ENCODE measurements at places on chromosomes 4 and X.

DNA sequence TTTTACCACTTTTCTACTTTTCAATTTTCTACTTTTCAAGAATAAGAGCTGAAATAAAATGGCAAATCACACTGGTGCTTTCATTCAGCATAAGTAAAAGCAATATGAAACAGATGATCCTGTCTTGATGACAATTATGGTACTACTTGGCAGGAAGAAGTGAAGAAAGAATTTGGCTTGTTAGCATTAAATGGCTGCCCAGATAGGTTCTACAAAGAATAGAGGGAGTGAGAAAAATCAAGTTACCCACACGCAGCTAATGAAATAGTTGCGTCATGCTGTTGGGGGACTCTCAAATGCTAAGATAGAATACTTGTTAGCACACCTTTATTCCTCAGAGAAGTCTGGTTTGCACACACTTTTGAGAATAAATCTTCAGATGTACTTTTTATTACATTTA lies 12.5 kb upstream of the LCORL start:
- DNase-seq: no peak

DNA sequence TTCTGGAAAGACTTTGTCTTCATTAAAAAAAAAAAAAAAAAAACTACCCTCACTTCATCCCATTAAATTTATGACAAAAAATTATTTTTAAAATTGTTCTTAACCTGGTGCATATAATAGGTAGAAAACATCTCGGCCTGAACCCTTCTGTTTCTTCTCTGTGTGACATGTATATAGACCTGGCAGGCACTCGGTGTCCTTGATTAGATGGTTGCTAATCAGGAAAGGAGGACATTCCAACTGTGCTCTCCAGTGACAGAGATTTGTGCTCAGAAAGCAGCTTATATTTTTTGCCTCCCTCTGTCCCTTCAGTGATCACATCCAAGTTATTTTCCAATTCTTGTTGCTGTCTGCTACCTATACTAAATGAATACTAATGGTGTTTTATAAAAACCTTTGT lies 355.6 kb downstream of the CBLL2 start:
- DNase-seq: no peak

- no peak for DNase-seq
Observed at GRCh38 chr4:11281720-11282119, 147.0 kb downstream of the HS3ST1 start.

DNA sequence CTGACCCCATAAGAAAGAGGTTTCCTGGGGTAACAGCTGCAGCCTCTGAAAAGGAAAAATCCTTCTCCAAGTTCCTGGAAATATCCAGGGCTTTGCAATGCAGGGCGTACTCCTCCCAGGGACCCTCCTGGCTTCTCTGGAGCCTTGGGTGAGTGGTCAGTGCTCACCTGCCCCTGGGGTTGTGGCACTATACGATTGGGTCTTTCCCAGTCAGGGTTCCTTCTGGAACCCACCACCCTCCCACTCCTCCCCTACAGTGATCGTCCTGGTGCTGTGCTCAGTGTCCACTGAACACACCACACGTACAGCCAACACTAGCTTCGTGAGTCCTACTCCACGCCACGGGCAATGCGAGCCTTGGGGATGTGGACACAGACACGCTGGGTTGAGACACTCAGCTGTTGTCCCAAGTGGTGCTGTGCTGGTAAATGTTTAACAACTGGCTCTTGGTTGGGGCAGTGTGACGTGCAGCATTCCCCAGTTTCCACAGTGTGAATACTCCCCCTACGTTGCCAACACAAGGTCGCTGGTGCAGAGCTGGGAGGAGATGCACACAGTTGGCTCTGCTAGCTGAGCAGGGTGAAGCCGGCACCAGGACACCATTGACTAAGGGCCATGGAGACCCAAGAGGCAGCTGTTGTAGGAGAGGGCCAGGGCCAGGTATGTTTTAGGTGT lies 65.4 kb downstream of the HTRA3 start:
- DNase-seq: no peak

DNA sequence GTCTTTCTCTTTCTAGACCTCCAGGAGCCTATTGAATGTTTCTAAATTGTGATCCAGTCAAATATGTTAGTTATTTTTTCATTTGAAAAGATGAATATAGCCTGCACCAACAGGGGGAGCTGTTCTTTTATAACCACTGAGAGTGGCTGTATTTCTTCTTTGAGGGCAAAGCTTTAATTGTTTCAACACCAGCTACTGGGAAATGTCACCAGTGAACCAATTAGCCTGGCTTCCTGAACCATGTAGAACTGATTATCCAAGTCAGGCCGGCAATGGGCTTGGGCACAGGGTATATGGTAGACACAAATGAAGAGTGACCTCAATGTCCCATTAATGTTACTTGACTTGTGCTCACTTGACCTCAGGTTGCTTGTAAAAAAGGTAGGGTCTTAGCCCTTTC lies 4.8 kb upstream of the DAPP1 start:
- no peak for DNase-seq

DNA sequence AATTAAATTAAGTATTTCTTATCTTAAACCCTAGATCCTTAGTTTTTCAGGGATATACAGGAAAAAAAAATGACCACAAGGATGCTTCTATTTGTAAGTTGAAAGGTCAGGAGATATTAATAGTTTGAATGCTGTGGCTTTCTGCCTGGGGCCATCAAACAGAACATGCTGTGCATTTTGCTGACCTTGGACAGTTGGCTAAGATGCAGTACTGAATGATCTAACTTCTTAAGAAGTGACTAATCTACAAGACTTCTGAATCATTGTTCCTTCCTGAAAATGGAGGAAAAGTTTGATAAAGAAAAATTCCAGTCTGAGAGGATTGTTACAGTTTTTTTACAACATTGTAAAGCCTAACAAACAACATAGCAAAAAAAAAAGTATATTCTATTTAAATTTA lies 237.8 kb upstream of the JADE1 start:
- peak; percentile 68 for DNase-seq

DNA sequence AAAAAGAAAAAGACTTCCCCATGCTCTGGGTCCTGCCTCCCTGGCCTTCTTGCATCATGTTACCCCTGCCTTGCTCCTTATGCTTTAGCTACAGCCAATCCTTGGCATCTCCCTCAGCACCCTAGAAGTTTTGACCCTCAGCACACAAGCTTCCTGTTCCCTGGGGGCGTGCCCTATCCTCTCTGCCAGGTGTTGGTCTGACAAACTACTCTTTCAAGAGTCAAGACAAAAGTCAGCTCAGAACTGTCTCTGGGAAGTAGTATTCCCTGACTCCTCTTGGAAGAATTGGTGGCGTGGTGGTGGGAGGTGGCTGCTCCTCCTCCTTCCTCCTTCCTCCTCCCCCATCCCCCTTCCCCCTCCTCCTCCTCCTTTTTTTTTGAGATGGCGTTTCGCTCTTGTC lies 41.0 kb downstream of the PRPS1 start:
- DNase-seq: no peak

GRCh38 chr4:41358647-41359421 lies 102.1 kb downstream of the UCHL1 start:
- no peak for DNase-seq

DNA sequence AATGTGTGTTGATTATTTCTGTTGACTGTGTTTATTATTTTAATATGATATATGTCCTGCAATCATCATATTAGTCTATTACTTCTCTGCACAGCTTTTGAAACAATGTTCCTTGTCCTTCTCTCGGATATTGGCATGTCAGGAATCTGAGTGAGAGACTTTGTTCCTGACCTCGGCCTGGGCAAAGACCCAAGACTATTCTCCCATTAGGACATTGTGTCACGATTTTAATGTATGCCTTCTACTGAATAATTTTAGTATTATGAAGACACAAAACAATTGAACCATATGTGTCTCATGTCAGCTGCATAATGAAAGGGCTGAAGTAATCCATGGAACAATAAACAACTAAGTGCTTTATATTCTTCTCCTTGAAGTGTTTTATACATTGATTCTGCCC lies 580.8 kb upstream of the TENM3 start:
- no peak for DNase-seq

- no peak for DNase-seq
Observed at GRCh38 chr4:137090951-137091350, 441.3 kb downstream of the PCDH18 start.

DNA sequence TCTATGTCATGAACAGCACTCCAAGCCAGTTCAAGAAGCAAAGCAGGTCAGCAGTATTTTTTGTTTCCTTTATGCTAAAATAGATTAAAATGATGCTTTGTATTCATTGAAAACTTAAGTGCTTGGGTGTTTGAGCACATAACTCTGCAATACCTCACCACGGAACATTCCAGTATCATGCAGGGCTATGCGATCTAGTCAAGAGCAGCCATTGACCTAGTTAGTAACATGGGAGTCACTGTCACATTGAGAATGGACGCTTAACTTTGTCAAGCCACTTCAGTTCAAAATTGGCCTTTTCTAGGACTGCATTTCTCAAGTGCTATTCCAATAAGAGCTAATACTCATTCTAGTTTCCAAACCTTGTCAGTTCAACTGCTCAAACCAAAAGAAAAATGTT lies 160.1 kb upstream of the FSTL5 start:
- no peak for DNase-seq

DNA sequence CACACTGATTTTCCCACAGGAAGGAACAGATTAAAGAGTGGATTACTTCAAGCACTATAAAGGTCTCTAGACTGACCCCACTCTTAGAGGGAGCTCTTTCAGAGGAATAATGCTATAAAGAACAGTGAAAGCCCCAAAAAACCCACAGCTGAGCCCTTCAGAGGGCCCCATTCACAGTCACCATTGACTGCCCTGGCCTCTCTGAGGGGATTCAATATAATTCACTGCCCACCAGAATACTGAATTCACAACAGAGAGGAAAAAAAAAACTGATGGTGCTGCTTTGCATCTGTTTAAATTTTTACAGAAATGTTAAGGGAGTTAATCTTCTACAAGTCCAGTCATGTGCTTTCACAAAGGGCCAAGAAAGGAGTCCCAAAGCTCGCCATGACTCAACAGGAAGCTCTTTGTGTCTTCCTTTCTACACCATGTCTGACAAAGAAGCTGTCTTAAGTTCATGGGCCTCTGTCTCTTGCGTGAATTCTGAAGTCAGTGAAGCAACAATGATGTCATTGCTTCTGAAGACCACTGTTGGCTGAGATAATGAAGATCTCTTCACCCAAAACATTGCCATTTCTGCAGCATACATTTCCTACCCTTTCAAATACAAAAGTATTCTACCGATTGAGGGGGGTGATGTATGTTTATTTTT lies 174.9 kb downstream of the ADAMTS3 start:
- DNase-seq: no peak

DNA sequence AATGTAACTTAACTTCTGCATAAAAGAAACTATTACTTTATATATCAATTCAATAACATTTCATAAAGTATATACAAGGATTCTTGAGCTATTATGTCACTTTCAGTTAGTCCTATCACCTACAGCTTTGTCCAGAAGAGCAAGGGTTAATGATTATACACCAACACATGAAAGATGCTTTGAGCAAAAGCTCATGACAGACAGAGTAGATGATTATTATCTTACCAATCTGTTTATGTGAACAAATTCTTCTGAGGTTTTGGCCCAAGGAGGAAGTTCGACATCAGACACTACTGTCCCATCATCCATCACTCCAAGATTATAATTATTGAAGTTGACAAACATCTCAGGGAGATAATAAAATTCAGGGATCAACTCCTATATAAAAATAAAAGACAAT lies 166.7 kb upstream of the MAB21L2 start:
- DNase-seq: no peak

- no peak for DNase-seq
Observed at GRCh38 chrX:53992589-53992988, 51.7 kb downstream of the PHF8 start.

DNA sequence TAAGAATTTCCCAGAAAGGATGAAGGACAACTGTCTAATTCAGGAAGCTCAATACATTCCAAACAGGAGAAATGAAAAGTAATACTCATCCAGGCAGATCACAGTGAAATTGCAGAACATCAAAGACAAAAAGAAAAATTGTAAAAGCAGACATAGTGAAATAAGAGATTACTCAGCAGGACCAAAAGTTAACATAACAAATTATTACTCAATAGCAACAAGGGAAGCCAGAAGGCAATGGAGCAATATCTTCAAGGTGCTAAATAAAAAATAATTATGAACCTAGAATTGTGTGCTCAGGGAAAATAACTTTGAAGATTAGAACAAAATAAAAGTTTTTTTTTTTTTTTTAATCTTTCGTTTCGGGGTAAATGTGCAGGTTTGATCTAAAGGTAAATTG lies 30.5 kb upstream of the ENPP6 start:
- no peak for DNase-seq

- no peak for DNase-seq
Observed at GRCh38 chr4:70654605-70655011, 11.7 kb downstream of the JCHAIN start.

- DNase-seq: no peak
Observed at GRCh38 chrX:19202171-19202570, 79.9 kb upstream of the ADGRG2 start.

DNA sequence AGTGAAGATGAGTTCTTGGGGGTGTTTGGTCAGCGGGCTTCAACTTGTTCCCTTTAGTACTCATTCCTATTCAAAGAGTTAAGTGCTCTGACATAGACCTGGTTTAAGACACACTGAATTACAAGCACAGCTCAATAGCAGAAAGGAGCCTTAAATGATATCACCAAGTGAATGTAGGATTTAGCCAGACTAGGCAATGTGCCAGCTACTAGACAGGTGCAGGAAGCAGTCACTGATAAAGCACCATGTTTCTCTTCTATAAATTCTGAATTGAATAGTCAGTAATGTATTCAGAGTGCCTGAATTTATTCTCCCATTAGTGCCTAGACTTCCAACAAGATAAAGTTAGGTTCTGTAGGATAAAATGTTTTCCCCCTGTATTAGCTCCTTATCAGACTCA lies 63.6 kb downstream of the ASB9 start:
- no peak for DNase-seq

- no peak for DNase-seq
Observed at GRCh38 chr4:47785153-47785552, 52.7 kb downstream of the CORIN start.

DNA sequence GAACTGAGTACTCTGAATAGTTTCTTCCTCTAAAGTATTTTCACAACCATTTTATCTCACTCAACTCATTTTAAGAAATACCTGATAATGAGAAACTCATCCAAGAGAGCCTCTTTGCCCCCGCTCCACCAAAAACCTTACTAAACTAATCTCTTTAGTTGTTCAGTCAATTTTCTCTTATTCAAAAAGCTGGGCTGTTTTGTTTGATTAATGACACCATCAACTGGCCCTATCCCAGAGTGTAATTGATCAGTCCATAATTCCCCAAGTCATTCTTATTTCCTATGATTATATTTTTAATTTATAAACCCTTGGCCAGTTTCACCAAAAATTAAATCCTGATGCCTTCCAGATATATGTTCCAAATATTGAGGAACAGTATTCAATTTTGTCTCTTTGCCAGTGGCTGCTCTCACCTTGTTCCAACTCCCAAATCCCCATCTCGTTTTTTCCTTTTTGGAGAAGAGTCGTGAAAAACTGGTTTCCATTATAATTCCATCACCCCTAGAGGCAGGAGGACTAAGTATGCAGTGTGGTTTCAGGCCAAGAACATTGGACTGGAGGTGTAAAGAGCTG lies 10.4 kb downstream of the LIMCH1 start:
- no peak for DNase-seq

GRCh38 chr4:153997516-153997915 lies 208.6 kb upstream of the SFRP2 start:
- DNase-seq: no peak

- DNase-seq: no peak
Observed at GRCh38 chr4:85260064-85260463, 214.9 kb upstream of the ARHGAP24 start.

- no peak for DNase-seq
Observed at GRCh38 chr4:20026456-20026855, 225.2 kb upstream of the SLIT2 start.

GRCh38 chr4:169745291-169745690 lies 12.5 kb downstream of the HPF1 start:
- DNase-seq: peak; percentile 6

Data from brain pericyte (primary cell).